Heart left ventricle (tissue), 16 donors: ENCODE measurements at places on chromosomes 11 and 22. TPM values are rescaled to one million over a fixed set of nuclear protein-coding genes. Genes with fewer than 3 reads are reported as not detected.

Gene RAG2
- total RNA-seq: not detected

Gene KCNE3
- 2.1 TPM for total RNA-seq

Gene CALCA
- total RNA-seq: not detected

Gene C22orf31
- not detected for total RNA-seq

Gene GNG3
- 0.27 TPM for total RNA-seq

Gene RPS25
- total RNA-seq: 1,138 TPM

Gene SPECC1L
- total RNA-seq: 38.9 TPM

Gene P2RY2
- 13.1 TPM for total RNA-seq

Gene HBE1
- not detected for total RNA-seq

Gene BAIAP2L2
- 0.29 TPM for total RNA-seq

Gene GPR83
- 0.09 TPM for total RNA-seq

Gene TP53I11
- 30.1 TPM for total RNA-seq

Gene SWAP70
- total RNA-seq: 25.8 TPM

Gene OR2AG2
- not detected for total RNA-seq

Gene SYT12
- not detected for total RNA-seq

Gene MYO18B
- total RNA-seq: 193 TPM

Gene SERHL2
- total RNA-seq: 5.3 TPM

Gene C11orf87
- 0.35 TPM for total RNA-seq

Gene CTTN
- total RNA-seq: 130 TPM

Gene GRM5
- not detected for total RNA-seq

Gene CDON
- 5.0 TPM for total RNA-seq

Gene ACTN3
- total RNA-seq: not detected

Gene DRD4
- 0.20 TPM for total RNA-seq

Gene THY1
- 9.4 TPM for total RNA-seq

Gene NFAM1
- total RNA-seq: 1.4 TPM

Gene C11orf52
- total RNA-seq: 5.0 TPM

Gene FAM180B
- 0.50 TPM for total RNA-seq

Gene RASD2
- total RNA-seq: 6.5 TPM

Gene MUC5B
- not detected for total RNA-seq

Gene SCGB1A1
- not detected for total RNA-seq

Gene SCN3B
- total RNA-seq: 0.91 TPM

Gene MPPED2
- total RNA-seq: 9.7 TPM

Gene PANX3
- not detected for total RNA-seq

Gene OVOL1
- not detected for total RNA-seq

Gene NUCB2
- 130 TPM for total RNA-seq

Gene GGA1
- 22.7 TPM for total RNA-seq

Gene RTN4RL2
- total RNA-seq: 1.1 TPM

Gene SLC22A6
- total RNA-seq: not detected

Gene UPK3A
- not detected for total RNA-seq

Gene SORL1
- 4.8 TPM for total RNA-seq

Gene OR8A1
- total RNA-seq: not detected

Gene FAT3
- total RNA-seq: not detected

Gene OLFML1
- total RNA-seq: 1.7 TPM
